ENCODE measurements at places on chromosomes 12 and 14.

DNA sequence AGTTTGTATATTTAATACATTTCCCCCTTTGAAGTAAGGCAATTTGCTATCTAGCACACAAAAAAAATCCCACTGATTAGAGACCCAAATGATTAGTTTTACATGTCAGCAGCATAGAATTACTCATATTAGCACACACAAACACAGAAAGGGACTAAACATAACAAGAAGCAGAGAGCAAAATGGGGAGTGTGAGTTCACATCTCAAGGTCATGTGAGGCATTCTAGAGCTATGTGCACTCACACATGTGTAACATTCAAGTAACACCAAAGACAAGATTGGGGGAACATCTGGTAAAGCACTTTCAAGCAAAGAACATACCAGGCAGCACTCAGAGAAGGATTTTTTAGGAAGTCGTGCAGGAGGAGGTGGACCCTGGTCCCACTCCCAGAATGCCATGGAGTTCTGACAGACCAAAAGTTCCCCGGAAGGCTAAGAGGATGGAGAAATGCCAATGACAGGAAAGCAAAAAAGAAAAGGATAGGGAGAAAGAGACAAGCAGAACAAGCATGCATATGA is 105.8 kb upstream of the SINHCAF start:
- DNase-seq, result no peak

- no peak for DNase-seq
Measured at GRCh38 chr12:129226851-129227250, 373.6 kb downstream of the GLT1D1 start.

DNA sequence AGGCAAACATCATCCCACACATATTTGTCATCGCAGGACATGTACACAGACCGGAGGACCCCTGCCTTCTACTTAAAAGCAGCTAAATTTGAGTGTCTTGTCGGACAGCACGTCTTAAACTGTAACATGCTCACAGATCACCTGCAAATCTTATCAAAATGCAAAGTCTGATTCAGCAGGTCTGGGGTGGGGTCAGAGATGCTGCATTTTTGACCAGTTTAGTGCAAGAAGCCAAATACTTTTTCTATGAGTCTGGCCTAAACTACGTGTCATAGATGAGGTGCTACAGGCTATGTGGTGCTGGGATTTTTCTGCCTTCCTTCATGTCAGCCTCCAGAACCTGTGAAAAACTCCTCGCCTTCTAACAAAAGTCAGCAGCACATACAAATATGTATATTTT is 178.8 kb upstream of the LHX5 start:
- no peak for DNase-seq

DNA sequence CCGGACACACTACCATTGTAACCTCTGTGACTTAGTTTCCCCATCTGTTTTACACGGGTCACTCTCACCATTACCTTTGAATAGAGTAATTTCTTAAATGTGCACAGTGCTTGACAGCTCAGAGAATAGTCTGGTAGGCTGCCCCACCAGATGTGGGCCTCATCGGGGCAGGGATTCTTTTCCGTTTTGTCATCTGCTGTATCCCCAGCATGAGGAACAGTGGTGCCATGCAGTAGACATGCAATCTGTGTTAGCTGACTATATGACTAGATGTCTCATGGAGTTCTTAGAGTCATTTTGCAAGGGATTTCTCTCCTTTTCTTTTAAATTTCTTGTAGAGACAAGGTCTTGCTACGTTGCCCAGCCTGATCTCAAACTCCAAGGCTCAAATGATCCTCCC is 44.9 kb upstream of the PLEKHG3 start:
- no peak for DNase-seq

- DNase-seq, result no peak
Measured at GRCh38 chr12:132288516-132289215, 40.7 kb downstream of the GALNT9 start.

- no peak for DNase-seq
Measured at GRCh38 chr12:65755596-65755978, 68.7 kb upstream of the HMGA2 start.

- DNase-seq, result no peak
Measured at GRCh38 chr12:55777856-55778255, 34.9 kb downstream of the GDF11 start.

DNA sequence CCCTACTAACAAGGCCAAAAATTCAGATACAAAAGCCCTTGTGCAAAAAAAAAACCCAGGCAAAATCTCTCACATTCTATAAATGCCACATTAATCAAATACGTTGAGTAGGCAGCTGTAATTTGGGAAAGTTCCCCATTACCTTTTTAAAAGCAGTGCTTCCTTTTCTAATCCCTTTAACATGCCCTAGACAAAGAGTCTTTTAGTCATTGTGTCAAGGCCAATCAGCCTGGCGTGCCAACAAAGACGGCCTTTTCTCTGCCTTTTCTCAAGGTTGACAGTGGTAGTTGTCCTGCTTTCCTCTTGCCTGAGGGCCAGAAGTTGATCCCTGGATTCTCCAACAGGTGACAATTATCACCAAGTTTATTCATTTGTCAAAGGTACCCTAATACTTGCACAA is 62.5 kb upstream of the METAP2 start:
- no peak for DNase-seq

- DNase-seq, result no peak
Measured at GRCh38 chr12:12564911-12565310, 2.2 kb upstream of the DUSP16 start.

All from NCI-H1417 (cell line).